ENCODE measurements at places on chromosomes 1 and 21. TPM values are rescaled to one million over a fixed set of nuclear protein-coding genes. Genes with fewer than 3 reads are reported as not detected.

GRCh38 chr1:2400950-2401649 is 9.5 kb downstream of the RER1 start:
- no peak for DNase-seq

FAAH gene
- total RNA-seq: 21.9 TPM

AIRE gene
- total RNA-seq: not detected

- no peak for DNase-seq
These were observed 8.4 kb upstream of the IVNS1ABP start for GRCh38 chr1:185325413-185325812.

- DNase-seq: no peak
These were observed 4.5 kb downstream of the AIM2 start for GRCh38 chr1:159071970-159072582.

DNA sequence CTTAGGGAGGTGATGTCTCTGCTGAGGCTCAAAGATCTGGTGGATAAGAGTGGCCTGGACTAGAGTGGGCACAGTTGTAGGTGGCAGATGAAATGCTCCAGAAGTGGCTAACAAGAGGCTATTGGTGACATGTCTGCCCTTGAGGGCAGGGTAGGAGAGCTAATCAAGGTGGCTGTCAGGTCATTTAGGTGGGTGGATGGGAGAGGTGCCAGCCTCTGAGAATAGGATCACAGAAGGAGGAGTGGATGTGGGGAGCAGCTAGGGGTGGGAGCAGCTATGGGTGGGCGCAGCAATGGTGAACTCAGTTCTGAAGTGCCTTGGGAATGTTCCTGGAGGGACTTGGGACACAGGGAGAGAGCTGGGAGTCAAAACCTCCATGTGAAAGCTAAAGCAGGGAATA is 142.0 kb upstream of the GRIK3 start:
- no peak for DNase-seq

GRCh38 chr1:3673381-3674099 is 21.2 kb downstream of the TP73 start:
- no peak for DNase-seq

DNA sequence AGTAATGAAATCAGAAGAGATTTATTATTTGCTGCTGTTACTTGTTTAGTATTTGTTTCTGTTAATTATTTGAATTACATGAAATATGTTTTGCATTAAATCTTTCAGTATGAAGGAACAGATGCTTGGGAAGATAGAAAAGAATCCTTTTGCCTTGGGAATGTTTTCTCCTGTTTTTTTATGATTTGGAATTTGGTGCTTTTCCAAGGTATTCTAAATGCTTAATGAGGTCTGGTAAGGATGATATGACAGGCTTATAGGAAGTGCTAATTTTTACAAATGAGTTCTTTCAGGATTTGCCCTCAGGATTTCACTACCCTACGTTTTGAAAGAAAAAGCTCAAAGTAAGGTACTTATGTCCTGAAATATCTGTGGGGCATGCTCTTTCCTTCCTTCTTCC is 25.6 kb upstream of the ST6GALNAC3 start:
- no peak for DNase-seq

CCDC27 gene
- not detected for total RNA-seq

DNA sequence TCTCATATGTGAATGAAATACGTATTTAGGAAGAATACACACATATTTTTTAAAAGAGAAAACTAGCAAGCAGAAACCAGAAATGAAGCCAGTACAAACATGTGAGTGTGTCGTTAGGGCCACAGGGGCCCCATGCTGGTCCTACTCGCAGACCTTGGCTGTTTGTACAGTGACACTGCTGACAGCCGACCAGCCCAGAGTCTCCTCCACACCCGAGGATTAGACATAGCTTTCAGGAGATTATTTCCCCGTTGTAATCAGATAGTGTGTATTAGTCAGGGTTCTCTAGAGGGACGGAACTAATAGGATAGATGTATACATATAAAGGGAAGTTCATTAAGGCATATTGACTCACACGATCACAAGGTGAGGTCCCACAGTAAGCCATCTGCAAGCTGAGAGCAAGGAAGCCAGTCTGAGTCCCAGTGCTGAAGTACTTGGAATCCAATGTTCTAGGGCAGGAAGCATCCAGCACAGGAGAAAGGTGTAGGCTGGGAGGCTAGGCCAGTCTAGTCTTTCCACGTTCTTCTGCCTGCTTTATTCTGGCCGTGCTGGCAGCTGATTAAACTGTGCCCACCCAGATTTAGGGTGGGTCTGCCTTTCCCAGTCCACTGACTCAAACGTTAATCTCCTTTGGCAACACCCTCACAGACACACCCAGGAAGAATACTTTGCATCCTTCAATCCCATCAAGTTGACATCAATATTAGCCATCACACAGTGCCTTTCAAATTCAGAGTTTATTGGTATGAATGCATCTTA is 51.2 kb downstream of the DIP2A start:
- DNase-seq: no peak

GRCh38 chr1:176552999-176553398 is 90.0 kb downstream of the PAPPA2 start:
- no peak for DNase-seq

GRCh38 chr1:39575191-39576015 is 1.2 kb downstream of the PABPC4 start:
- DNase-seq: no peak

- DNase-seq: no peak
These were observed 144.1 kb upstream of the ERRFI1 start for GRCh38 chr1:8170059-8170835.

- DNase-seq: no peak
These were observed 104.0 kb upstream of the PPM1J start for GRCh38 chr1:112818990-112819689.

SLC5A9 gene
- not detected for total RNA-seq

FAM167B gene
- 6.1 TPM for total RNA-seq

DNA sequence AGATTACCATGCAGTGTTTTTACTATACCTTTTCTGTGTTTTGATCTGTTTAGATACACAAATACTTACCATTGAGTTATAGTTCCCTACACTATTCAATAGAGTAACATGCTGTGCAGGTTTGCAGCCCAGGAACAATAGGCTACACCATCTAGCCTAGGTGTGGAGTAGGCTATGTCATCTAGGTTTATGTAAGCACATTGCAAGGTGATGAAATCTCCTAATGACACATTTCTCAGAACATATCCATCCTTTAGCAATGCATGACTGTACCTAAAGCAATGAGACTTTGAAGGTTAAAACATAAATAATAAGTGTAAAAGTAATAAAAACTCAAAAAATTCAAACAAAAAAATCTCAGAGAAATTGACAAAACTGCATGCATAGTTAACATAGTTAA is 358.6 kb downstream of the USH2A start:
- DNase-seq: no peak
